Posterior cingulate gyrus (tissue), 11 donors: ENCODE measurements at places on chromosomes 3 and 15.

DNA sequence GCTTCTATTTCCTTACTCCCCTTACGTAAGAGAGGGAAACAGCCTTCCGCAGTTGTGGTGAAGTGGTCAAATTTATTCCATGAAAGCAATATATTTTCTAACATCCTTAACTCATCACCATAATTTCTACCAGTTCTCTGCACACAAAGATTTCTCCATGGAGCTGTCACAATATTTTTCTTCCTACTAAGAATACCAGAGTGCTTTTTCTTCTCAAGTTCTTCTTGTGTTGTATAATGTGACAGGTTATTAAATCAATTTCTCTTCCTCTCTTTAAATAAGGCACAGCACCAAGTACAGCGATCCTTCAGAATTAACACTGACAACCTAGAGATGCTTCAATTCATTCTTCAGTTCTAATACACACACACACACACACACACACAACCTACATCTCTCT is 153.0 kb downstream of the CPNE4 start:
- no peak for DNase-seq

- no peak for DNase-seq
Observed at GRCh38 chr3:179837374-179837773, 184.5 kb downstream of the USP13 start.

GRCh38 chr15:85490856-85491255 is 110.5 kb downstream of the AKAP13 start:
- DNase-seq, result no peak

DNA sequence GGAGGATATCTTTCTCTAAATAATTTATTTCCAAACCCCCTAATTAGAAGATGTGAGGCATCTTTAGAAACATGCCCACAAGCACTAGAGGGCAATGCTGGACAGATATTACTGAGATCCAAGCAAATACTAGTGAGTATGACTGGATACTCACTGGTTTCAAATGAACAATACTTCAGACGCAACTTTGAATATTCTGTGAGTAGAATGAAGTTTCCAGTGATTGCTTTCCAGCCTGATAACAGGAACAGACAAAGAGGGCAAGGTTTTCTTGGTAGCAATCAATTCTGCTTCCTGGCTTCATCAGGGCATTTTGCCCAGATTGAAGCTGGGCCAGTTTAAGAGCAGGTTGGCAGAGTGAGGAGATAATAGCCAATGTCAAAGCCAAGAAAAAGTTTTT is 442.6 kb upstream of the PDZRN3 start:
- DNase-seq, result no peak

DNA sequence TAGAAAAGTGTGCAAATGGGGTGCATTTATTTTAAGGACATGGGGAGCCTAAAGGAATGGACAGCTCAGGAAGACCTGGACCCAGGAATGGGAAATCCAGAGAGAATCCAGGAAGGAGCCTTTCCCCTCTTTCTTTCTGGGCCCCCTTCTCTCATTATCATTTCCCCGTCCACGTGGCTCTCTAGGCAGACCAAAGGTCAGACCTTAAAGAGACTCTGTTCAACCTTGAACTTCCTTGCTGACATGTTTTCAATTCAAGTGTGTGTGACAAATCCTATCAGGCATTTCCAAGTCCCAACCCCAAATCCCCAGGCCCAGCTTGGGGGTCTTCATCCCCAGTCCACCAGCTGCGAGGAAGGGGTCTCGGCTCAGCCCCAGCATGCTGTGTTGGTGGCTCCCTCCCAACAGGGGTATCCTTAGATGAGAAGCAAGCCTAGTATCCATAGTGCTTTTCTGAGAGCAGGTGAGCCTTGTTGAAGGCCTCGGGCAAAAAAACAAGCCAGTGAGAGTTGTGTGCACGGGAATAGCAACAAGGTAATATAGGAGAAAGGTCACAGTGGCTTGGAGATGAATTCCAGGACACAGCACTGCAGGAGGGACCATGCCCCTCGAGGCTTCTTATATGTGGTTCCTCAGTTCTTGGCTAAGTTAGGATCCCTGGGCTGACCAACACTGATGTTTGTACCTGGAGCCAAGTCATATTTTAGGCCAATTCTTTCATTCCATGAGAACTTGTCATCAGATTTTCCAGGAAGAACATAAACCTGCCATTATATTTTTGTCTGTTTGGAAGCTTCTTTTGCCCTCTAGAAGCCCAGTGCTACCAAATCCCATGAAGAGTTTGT is 130.0 kb downstream of the ASB7 start:
- no peak for DNase-seq

GRCh38 chr15:67125589-67126502 is 60.4 kb downstream of the SMAD3 start:
- no peak for DNase-seq

DNA sequence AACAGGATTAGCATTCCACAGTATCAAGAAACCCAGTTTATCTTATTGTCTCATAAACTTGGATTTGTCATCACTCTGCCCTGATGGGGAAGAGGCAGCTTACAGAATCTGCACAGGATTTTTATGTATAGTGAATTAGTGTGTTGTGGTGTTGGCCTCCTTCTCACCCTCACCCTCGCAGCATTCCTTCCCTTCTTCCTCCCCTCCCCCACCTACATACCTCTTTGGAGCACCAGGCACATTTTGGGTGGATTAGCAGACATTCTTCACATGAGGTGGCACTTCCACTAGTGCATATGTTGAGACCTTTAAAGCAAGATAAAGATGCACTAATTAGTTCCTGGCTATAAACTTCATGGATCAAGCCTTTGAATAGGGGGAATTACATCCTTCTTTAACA is 13.9 kb downstream of the ITGB5 start:
- no peak for DNase-seq

- no peak for DNase-seq
Observed at GRCh38 chr15:93428150-93428549, 339.1 kb upstream of the RGMA start.

DNA sequence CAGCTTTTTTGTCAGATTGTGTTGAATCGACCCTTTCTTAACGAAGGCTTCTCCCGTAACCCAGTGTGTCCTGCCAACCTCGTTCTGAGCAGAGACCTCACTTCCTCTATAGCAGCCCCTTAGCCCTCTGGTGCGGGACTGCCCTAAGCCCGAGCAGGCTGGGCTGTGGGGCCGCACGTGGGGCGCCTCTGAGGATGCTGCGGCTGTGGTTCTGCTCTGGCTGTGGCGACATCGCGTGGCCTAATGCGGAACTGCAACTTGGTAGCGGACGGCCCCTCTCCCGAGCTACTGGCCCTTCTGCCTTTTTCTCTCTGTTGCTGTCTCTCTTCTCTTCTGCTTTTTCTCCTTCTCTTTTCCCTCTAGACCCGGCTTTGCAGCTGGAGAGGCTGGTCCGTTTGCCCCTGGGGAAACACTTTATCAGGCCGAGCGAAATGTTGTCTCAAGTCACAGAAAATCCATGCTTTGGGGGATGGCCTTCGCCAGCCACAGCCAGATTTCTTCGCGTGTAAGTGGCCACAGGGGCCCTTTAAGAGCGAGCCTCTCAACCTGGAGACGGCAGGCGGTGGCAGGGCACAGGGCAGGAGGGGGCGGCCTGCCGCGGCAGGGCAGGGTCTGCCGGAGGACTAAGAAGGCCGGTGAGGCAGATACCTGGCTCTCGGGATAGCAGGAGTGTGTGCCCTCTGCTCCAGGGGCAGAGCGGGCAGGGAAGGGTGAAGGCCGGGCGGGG is 19.4 kb upstream of the KIF23 start:
- DNase-seq, result peak; percentile 89

- DNase-seq, result peak; percentile 76
Observed at GRCh38 chr3:308597-309321, 112.2 kb downstream of the CHL1 start.

- DNase-seq, result no peak
Observed at GRCh38 chr3:38636881-38637280, 12.6 kb downstream of the SCN5A start.

DNA sequence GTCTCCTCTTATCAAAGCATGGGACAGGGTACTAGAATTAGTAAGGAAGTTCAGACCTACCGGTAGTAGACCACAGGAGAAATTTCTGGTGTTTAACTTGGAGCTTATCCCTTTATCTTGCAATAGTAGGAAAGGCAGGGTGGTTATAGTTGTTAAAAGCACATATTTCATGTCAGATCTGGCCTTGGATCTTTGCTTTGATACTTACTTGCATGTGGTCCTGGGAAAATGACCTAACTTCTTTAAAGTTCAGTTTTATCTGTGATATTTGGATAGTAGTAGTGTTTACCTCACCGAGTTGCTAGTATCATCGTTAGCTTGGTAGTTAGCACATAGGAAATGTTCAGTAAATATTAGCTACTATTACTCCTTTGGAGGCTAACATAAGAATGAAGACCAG is 15.4 kb downstream of the EXOG start:
- DNase-seq, result no peak

- DNase-seq, result no peak
Observed at GRCh38 chr3:152519376-152519775, 250.6 kb downstream of the MBNL1 start.

- DNase-seq, result peak; percentile 63
Observed at GRCh38 chr3:7484636-7485035, 623.7 kb downstream of the GRM7 start.

- DNase-seq, result no peak
Observed at GRCh38 chr3:172246107-172246844, 202.0 kb downstream of the GHSR start.

- no peak for DNase-seq
Observed at GRCh38 chr3:194137506-194138474, 1.8 kb downstream of the HES1 start.

DNA sequence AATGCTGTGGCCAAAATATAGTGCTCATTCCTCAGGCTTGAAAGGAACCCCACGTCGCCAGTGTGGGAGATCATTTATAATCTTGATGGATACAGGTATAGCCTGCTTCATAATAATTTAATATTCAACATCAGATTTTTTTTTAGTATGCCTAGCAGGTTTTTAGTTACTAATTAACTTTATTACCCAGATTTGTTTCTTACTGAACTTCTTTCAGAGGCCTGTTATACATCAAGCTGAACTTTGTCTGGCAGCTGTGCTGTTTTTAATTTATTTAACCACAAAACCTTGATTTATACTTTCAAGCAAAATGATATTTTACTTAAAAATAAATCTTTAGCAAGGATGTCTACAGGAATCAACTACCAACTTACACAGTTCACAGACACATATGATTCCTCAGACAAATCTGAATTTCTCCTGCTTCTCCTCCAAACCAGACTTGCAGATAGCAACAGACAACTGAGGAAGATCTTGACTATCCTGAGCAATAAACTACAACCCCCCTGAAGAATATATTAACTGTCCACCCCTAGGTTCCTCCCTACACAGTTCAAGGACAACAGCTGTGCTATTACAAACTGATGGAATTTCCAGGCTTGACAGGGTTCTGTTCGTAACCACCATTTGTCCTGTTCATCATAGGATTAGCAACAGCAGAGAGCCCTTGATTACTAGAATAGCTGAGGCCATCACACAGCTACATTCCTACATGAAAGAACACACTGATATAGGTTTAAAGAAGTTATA is 610 bp downstream of the MAP4 start:
- DNase-seq, result no peak

DNA sequence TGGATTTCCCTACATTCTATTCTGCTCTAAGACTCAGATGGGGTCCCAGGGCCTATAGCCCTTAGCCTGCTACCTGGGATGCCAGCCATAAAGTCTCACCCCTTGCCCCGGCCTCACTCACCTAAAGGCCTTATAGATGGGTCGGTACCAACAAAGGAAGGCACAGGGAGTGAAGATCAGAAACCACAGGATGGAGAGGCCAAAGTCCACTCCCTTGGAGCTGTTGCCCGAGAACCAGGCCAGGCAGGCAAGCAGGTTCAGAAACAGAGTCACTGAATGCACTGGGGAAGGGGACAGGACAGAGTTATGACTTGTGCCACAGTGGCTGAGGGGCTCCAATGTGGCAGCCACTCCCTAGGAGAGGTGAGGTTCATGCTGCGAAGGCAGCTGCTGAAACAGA is 7.4 kb upstream of the ULK3 start:
- no peak for DNase-seq

- no peak for DNase-seq
Observed at GRCh38 chr15:58923696-58924300, 9.7 kb downstream of the SLTM start.

- peak; percentile 69 for DNase-seq
Observed at GRCh38 chr3:58463181-58463941, 28.5 kb upstream of the KCTD6 start.

DNA sequence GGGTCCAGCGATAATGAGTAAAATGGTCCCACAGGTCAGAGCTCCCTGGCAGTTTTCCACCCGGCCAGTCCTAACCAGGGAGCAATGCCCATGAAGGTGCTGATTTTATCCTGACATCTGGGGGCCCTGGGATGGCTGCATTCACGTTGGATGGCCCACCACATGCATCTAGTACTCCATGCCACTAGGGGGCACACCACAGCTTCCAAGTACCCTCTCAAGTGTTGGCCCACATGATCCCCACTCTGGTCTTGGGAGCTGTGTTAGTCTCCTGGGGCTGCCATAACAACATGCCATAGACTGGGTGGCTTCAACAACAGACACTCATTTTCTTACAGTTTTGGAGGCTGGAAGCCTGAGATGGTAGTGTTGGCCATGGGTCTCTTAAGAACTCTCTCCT is 225.5 kb downstream of the SLCO3A1 start:
- DNase-seq, result no peak

- DNase-seq, result peak; percentile 46
Observed at GRCh38 chr3:127730666-127731295, 58.0 kb downstream of the ABTB1 start.

- peak; percentile 53 for DNase-seq
Observed at GRCh38 chr15:31298707-31299172, 27.9 kb upstream of the KLF13 start.

- no peak for DNase-seq
Observed at GRCh38 chr3:127770671-127771355, 51.5 kb downstream of the MGLL start.

GRCh38 chr3:100796556-100796955 is 87.3 kb downstream of the TFG start:
- DNase-seq, result no peak

DNA sequence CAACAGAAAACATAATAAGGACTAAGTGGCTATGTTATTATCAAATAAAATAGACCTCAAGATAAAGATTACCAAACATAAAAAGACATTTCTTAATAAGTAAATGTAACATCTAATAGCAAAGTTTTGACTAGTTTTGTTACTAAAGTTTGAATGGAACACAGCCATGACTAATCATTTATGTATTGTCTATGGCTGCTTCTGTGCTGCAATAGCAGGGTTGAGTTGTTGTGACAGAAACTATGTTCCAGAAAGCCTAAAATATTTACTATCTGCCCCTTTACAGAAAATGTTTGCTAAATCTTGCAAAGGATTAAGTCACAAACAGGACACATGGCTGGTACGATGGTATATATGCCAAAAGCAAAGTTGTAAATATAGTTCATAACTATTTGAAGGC is 37.9 kb upstream of the MYH15 start:
- DNase-seq, result no peak

GRCh38 chr15:85527895-85528294 is 147.5 kb downstream of the AKAP13 start:
- DNase-seq, result no peak

DNA sequence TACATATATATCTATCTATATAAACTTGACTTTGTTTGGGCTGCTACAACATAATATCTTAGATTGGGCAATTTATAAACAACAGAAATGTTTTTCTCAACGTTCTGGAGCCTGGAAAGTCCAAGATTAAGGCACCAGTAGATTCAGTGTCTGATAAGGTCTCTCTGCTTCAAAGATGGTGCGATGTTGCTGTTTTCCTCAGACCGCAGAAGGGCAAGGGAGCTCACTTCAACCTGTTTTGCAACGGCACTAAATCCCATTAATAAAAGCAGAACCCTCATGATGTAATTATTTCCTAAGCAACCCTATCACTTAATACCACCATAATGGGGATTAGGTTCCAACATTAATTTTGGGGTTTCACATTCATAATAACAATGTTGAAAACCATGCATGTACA is 1134.8 kb downstream of the NSUN3 start:
- DNase-seq, result no peak

GRCh38 chr15:66254089-66254950 is 770 bp upstream of the MEGF11 start:
- no peak for DNase-seq
